ENCODE measurements at places on chromosomes 7 and 10.

DNA sequence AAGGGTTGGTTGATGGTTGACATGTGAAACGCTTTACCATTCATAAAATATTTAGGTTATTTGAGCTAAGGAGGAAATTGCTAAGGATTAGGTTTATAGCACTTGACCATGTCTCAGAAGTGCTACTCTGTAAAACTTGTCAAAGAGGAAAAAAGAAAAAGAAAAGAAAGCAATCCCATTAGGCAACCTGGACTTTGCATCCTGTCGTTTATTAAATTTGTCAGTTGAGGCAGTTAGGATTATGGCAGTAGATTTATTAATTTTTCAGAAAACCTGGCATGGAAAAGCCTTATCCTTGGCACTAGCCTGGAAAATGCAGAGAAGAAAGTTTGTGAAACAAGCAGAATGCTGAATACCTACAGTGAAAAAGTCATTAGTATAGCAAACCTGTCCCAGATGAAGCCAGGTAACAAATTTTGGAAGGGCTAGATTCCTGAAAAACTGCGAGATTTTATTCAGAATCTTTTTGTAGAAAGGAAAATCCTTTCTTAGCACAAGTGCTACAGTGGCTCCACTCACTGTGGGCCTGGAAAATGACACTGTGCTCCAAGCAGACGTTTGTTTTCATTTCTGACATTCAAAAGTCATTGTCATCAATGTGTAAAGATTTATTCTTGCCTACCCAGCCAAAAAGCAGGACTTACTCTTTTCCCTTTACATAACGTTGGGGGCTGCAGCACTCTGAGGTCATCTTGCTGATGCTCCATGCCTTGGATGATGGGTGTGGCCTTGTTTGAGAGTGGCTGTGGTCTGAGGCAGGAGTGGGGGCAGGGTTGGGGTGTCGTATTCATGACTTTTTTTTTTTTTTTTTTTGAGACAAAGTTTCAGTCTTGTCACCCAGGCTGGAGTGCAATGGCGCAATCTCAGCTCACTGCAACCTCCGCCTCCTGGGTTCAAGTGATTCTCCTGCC, 664.9 kb downstream of the SUGCT start:
- no peak for DNase-seq

- DNase-seq: no peak
Observed at GRCh38 chr7:37598824-37599223, 84.7 kb upstream of the GPR141 start.

DNA sequence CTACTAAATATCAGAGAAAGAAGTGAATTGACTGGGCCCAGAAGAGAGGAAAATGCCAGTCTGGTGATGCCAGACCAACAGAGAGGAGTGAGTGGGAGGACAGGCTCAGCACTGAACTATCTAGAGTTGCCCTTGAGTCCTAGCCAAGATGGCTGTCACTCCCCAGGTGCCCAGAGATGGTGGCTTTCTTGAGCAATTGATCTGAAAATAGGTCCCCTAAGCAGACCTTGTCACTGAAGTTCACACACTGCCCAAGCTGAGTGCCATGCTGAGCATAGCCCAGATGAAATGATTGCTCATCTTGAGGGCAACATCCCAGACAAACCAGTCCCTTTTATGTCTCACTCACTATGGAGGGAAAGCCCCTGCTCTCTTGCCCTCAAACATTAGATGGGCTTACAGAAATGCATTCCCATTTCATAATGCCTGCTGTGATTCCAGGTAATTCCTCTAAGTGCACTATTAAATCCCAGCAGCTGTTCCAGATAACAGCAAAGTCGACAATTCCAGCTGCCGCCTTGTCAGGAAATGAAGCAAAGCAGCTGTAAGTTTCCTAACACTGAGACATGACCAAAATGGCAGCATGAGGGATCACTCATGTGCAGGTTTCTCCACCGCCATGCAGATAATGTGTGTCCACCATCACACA, 329.4 kb downstream of the KCNMA1 start:
- no peak for DNase-seq

- no peak for DNase-seq
Observed at GRCh38 chr7:44147026-44147991, 6.2 kb upstream of the MYL7 start.

DNA sequence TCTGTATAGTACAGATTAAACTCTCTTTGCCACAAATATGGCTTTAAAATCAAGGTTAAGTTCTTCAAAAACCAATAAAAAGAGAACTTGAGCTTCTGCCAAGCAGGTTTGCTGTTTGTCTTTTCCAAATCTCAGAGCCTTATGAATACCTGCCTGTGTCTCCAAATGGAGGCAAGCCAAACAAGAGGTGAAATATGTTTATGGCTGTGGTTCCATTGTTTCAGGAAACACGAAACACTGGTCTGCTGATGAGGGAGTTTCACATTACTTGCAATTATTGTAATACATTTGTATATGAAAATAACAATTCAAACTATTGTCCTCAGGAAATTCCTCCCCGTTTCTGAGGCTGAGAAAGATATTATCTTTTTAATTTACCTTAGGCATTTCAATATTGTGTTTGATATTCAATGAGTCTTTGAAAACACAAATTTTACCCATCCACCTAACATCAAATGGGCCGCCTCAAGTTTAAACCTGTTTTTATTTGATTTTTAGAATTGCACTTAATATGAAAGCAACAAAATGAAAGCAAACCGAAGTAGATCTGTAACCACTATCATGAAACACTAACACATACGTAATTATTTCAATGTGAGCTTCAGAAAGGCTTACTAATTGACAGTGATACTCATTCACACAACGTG, 359.3 kb downstream of the HGF start:
- peak; percentile 77 for DNase-seq

DNA sequence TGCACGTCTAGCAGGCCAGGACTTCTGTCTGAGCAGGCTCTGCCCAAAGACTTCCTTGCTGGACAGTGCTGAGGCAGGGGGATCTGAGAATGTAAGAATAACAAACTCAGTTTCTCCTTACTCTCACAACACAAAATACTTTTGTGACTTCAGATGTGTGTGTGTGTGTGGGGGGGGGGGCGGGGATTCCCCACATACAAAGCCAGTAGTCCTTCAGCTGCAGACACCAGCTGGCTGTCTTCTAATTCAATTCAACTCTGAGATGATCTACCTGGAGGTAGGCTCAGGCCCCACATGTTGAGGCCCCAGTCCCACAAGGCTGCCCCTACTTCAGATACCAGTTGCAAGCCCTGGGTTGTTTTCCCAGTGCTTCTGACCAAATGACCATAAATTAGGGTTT, 4.7 kb upstream of the CXCL12 start:
- DNase-seq: peak; percentile 32

- peak; percentile 99 for DNase-seq
Observed at GRCh38 chr7:104943502-104944343, 70.3 kb upstream of the KMT2E start.

DNA sequence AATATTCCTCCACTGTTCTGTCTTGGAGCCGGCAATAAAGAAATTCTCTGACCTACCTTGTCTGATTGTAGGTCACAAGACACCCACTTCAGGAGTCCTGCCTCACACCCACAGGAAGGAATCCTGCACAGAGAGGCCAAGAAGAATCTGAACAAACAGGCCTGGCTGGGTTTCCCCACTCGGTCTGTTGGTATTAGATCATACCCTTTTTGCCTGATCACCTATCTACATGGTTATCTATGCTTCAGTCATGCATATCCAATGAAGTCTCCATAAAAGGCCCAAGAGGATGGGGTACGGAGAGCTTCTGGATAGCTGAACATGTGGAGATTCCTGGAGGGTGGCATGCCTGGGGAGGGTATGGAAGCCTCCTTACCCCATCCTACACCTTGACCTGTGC, 12.3 kb downstream of the OGDH start:
- no peak for DNase-seq

GRCh38 chr7:2920956-2921652, 77.0 kb upstream of the GNA12 start:
- DNase-seq: no peak

- no peak for DNase-seq
Observed at GRCh38 chr10:113313048-113313602, 239.7 kb upstream of the HABP2 start.

GRCh38 chr10:100742076-100742771, 3.2 kb upstream of the PAX2 start:
- DNase-seq: no peak

DNA sequence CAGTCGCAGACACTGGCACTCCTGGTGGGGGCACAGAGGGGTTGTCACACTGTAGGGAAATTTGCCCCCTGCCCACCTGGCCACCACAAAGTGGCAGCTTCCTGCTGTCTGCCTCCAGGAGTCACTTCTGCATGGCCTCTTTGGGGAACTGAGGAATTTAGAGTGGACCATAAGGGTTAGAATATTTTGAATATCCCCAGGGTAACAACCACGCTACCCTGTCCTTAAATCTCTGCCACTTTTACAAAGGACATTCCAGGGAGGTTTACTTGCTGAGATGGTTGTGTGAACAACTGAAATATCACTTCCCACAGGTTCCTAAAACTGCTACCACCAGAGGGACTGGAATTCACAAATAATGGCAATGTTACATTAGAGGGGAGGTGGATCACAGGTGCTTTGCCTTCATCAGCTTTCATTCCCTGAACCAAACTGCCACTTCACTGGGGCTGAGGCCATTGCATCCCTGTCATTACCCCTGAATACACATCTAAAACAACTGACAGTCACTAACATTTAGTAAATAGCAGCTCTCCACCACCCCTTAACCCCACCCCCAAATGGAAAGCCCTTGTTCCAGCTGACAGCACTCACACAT, 88.1 kb upstream of the IFRD1 start:
- no peak for DNase-seq

DNA sequence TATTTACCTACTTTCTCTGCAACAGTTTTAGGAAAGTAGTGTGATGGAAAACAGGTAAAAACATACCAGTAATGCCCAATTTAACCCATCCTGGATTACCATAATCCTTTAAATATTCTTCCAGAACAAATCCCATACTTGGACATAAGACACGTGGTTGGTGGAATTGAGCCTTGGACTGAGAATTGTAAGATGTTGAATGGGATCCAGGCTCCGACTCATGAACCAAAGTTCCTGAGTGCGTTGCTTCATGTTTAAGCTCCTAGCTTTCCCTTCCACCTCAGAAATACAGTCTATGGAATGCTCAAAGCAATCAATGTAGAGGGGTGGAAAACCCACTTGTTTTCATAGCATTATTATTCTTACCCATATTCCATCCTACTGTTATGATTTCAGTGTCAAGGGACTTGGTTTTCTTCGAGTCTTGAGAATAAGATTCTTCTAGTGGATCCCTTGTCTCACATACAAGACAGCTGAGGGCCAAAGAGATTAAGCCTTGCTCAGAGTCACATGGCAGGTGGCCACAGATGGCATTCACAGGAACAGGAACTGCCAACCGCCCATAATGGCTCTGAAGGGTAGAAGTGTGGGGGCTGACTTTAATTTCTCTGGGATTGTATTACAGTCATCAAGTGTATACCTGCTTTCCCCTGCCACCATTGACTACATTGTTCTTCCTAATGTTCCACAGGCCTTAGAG, 171.2 kb downstream of the GFRA1 start:
- DNase-seq: no peak

- DNase-seq: no peak
Observed at GRCh38 chr7:14303536-14303935, 314.1 kb upstream of the ETV1 start.

DNA sequence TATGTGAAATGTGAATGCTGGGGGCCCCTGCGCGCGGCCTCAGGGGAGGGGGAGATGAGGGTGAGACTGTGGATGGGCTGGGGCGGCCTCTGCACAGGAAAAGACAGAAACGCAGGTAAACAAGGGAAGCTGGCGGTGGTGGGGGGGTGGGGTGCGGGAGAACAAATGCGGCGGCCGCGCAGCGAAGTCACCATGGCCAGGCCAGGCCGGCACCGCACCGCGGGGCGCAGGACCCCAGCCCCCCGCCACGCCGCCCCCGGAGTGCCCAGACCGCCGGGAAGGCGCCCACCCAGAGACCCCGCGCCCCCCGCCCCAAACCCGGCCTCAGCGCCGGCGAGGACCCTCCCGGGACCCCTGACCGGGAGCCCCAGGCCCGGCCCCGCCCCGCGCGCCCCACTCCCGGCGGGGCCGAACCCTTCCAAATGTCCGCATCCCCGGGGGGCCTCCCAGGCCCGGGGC, 14.5 kb upstream of the DNAAF5 start:
- DNase-seq: no peak

GRCh38 chr10:3033925-3034324, 33.4 kb upstream of the PFKP start:
- DNase-seq: no peak

GRCh38 chr7:157760004-157760730, 423.4 kb downstream of the DNAJB6 start:
- DNase-seq: no peak

GRCh38 chr7:7970237-7970530, 1.6 kb downstream of the GLCCI1 start:
- peak; percentile 37 for DNase-seq

DNA sequence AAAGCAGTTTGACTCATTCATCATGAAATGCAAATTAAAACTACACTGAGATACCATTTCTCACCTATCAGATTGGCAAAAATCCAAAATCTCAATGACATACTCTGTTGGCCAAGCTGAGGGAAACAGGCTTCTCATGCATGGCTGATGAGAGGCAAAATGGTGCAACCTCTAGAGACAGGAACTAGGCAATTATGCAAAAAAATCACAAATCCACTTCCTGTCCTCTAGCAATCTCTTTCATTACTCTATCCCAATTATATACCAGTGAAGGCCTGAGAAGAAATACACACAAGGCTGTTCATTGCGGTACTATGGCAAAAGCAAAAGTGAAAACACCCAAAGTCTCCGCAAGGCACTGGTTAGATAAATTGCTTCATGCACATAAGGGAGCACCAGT, 25.9 kb upstream of the PTPRN2 start:
- DNase-seq: no peak

DNA sequence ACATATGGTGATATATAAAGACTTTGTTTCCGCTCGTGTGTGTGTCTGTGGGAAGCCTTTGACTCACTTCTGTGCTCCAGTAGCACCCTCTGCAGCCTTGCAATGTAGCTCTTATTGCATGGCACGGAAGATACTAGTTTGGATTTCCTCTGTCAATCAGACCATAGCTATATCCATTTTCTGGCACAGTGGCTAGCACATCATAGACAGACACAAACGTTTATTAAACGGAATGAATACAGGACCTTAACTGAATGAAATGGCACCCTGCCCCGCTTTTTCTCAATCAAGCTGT, 124.0 kb upstream of the PTPN20 start:
- peak; percentile 28 for DNase-seq

- DNase-seq: no peak
Observed at GRCh38 chr7:31146538-31146937, 94.4 kb downstream of the ADCYAP1R1 start.

DNA sequence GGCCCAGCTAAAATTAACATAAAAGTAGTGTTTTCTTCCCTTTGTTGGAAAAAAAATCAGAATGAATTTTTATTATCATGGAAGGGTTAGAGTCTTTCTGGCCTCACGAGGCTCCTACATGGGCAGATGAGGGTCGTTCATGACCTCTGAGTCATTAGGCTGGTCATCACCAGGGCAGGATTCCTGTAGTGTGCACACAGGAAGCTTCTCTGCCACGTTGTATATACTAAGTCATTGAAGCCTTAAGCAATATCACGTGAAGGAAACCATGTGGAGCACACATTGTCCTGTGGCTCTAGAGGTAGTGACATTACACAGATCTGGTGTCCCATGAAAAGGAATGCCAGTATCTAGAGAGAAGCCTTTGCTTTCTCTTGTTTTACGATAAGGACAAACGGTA, 84.7 kb upstream of the C1QL3 start:
- DNase-seq: no peak

- DNase-seq: no peak
Observed at GRCh38 chr7:1055491-1055955, 11.2 kb downstream of the GPR146 start.

- DNase-seq: no peak
Observed at GRCh38 chr7:50851451-50851850, 68.8 kb upstream of the GRB10 start.

Measured in RPMI8226 (cell line).